ENCODE measurements at places on chromosomes 5 and 9.

GRCh38 chr9:108972626-108973209 lies 38.5 kb downstream of the ABITRAM start:
- peak; percentile 30 for DNase-seq

- no peak for DNase-seq
These were observed 280.0 kb downstream of the DENND1A start for GRCh38 chr9:123649909-123650308.

DNA sequence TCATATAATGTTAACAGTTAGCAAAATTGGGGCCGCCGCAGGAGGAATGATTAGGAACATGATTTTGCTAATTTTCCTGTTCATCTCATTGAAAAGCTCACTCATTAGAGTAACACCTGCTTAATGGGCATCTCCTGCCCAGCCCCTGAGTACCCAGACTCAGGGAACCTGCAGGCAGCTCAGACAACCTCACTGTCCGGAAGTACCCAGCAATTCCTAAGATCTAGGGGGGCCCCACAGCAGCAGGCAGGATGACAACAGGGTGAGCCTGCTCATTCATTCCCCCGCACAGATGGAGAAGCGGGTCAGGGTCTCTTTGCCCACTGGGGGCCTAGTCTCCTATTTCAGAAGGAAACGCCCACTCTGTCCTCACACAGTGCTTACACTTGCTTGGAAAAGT lies 12.6 kb downstream of the FAM78A start:
- no peak for DNase-seq

DNA sequence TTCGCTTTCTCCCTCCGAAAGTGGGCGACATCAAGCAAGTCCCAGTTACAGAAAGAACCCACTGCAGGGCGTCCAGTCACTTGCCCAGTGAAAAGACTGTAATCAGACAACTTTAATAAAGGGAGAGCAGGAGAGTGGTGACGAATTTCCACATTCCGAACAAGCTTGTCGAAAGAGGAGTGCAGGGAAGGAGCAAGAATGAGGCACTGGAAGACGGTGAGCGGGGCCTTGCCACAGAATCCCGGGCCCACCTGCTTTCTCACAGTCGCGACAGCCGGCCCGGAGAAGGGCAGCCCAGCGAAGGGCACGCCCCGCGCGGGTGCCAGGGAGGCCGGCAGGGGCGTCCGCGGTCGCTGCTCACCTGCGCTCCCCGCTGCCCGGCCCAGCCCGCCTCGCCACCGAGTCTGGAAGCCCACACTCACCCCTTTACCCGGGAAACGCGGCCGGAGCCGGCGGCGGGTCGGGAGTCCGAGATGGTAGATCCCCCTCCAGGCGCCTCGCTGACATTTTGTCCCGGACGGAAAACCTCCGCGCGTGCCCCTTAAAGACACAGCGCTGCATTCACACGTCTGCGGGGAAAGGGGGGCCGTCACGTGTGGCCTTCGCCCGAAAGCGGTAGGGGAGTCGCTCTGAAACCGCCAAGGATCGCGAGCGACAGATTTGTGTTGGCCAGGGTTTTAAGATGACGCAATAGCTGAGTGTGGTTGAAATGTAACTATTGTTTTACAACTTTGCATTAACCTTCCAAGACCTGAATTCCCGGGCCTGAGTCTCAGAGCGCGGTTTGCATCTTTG lies at the start of gene ZBED3:
Gene ZBED3, minus strand, starts transcription at position 597 of the 795 bp plus-strand sequence. CDS start 9,407 bp downstream, outside the sequence.
- peak; percentile 97 for DNase-seq

GRCh38 chr5:125409861-125410536 lies 663.6 kb upstream of the ZNF608 start:
- DNase-seq, result peak; percentile 96

- no peak for DNase-seq
These were observed 414.1 kb downstream of the ARHGEF28 start for GRCh38 chr5:74040065-74040551.

- peak; percentile 71 for DNase-seq
These were observed 4.5 kb upstream of the SET start for GRCh38 chr9:128684325-128685199.
